ENCODE measurements at places on chromosomes 6 and 20. TPM values are rescaled to one million over a fixed set of nuclear protein-coding genes. Genes with fewer than 3 reads are reported as not detected.

- no peaks in the 10 kb centered on the region for H3K27me3 ChIP-seq
- DNase-seq, result no peak
- H3K27ac ChIP-seq, result no peak overlapping the region
These were observed 349.9 kb downstream of the ZFAND3 start for GRCh38 chr6:38169221-38169976.

The PI3 gene
- not detected for total RNA-seq

DNA sequence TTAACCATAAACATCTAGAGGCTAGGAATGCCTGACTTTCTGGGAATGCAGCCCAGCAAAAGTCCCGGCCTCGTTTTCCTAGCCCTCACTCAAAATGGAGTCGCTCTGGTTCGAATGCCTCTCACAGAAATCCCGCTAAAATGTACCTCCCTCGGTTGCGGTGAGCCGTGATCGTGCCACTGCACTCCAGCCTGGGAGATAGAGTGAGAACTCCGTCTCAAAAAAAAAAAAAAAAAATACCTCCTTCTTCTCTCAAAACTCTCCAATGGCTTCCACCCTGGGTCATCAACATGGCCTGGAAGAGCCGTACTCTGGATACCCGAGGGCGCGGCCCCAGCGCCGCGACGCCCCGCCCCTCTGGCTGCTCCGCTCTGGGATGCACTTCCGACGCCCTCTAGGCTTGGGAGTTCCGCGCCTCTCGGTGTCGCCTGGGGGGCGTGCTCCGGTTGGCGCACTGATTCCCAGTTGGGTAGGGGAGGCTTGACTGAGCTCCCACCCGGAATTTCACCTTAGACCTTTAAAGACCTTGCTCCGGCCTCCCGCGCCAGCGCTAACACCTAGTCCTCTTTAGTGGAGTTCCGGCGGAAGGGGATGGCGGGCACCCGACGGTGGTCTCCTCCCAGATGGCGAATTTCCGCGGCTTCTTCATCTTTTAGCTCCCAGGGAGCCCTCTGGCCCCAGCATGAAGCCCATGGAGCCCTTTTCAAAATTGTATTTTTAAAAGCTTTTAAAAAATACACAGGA is 12.3 kb downstream of the HMGN4 start:
- H3K27ac ChIP-seq, result no peak overlapping the region
- peak overlapping the region; percentile 63 for H3K4me3 ChIP-seq
- DNase-seq, result peak; percentile 30
- H3K4me1 ChIP-seq, result peaks cover 23% of the 10 kb centered on the region
- H3K27me3 ChIP-seq, result no peaks in the 10 kb centered on the region

- H3K4me3 ChIP-seq, result no peak overlapping the region
- DNase-seq, result no peak
- H3K27ac ChIP-seq, result no peak overlapping the region
- H3K4me1 ChIP-seq, result no peaks in the 10 kb centered on the region
These were observed 16.6 kb downstream of the DNAAF9 start for GRCh38 chr20:3390759-3391425.

The RAD21L1 gene
- total RNA-seq, result not detected

The EPB41L2 gene
- 11.4 TPM for total RNA-seq

GRCh38 chr20:18537651-18538050 is 29.6 kb upstream of the SMIM26 start:
- H3K27ac ChIP-seq, result no peak overlapping the region
- H3K4me1 ChIP-seq, result no peaks in the 10 kb centered on the region
- no peak for DNase-seq
- H3K27me3 ChIP-seq, result no peaks in the 10 kb centered on the region
- H3K4me3 ChIP-seq, result no peak overlapping the region
- H3K36me3 ChIP-seq, result peaks cover 59% of the 10 kb centered on the region

DNA sequence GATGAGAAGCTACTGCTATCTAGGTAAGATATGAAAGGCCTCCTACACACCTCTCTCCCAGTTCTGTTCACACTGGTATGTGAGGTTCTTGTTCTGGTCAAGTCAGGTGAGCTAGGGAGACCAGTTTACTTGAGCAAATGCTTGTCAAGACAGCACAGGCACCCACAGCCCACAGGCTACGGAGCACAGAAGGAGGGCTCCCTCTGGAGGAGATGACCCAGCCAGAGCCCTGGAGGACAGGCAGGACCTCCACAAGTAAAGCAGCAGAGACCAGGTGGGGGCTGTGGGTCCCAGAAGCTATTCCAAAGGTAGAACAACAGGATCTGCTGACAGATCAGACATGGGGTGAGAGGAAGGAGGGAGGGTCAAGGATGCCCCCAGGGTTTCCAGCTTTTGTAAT is 13.2 kb downstream of the MMP24OS start:
- no peak for DNase-seq
- H3K36me3 ChIP-seq, result peaks cover 30% of the 10 kb centered on the region
- H3K4me1 ChIP-seq, result no peaks in the 10 kb centered on the region
- H3K27ac ChIP-seq, result no peak overlapping the region
- no peak overlapping the region for H3K4me3 ChIP-seq
- no peaks in the 10 kb centered on the region for H3K27me3 ChIP-seq

DNA sequence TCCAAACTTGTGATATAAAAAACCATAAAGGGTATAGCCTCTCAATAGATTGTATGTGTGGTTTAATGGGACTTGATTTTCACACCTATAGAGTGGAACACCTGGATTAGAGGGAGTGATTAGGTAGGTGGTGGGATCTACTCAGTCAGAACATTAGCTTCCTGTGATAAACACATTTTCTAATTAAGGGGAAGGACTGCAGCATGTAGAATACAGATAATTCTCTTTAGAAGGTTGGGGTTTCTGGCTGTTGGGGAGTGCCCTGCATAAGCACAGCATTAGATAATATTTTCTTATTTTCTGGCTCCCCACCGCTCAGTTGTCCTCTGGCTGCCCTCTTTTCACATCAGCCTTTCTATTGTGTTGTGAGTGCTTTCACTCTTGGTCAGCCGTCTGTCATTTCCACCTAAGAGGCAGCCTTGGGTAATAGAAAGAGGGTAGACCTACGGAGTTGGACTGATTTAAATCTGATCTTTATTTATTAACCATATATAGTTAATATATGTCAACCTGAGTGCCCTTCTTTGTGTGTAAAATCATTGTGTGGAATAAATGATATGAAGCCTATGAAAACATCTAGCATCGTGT is 8.0 kb downstream of the CSE1L start:
- no peak overlapping the region for H3K4me3 ChIP-seq
- no peak for DNase-seq
- H3K27ac ChIP-seq, result no peak overlapping the region

GRCh38 chr6:169145991-169146501 is 107.6 kb downstream of the THBS2 start:
- H3K27me3 ChIP-seq, result no peaks in the 10 kb centered on the region
- DNase-seq, result no peak
- H3K4me3 ChIP-seq, result no peak overlapping the region
- H3K36me3 ChIP-seq, result no peaks in the 10 kb centered on the region
- H3K27ac ChIP-seq, result no peak overlapping the region

DNA sequence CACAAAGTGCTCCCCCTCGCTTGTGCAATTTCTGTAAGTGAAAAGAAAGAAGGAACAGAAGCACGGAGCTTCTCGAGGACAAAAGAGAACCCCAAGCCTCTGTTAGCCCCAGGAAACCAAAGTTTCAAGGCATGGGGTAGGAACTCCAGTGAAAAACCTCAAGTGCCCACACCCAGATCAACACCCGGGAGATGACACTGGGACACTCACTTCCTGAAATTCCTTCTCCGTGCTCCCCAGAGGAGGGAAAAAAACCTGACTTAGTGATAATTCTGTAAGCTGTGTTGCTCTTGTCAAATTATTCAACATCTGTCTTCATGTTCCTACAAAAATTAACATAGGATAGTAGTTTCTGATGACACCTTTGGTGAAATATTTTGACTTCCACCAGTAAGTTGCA is 4.6 kb downstream of the MDGA1 start:
- H3K36me3 ChIP-seq, result no peaks in the 10 kb centered on the region
- no peak overlapping the region for H3K27ac ChIP-seq
- peaks cover 6% of the 10 kb centered on the region for H3K27me3 ChIP-seq
- H3K4me3 ChIP-seq, result no peak overlapping the region

The SMIM26 gene
- total RNA-seq, result 40.5 TPM

DNA sequence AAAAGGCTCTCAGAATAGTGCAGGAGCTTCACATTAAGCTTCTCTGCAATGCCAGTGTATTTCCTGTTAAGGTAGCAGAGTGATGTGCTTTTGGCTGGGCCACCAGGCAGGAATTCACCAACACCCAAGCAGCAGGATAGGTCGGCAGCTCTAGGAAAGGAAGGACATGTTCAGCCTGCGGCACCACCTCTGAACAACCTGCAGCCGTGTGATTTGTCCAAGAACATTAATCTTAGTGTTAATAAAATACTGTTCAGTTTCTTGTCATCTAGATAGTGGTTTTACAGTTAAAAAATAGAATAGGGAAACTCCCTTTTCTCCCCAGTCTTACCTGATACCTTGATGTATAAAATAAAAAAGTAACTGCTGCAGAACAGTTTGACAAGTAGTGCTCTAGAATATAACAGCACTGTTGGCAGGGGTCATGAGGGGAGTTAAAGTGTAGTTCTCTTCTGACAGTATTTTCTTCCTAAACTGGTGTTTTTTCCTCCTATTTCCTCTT is 18.8 kb downstream of the ZNF292 start:
- H3K36me3 ChIP-seq, result peaks cover 5% of the 10 kb centered on the region
- peaks cover 5% of the 10 kb centered on the region for H3K4me1 ChIP-seq
- H3K27me3 ChIP-seq, result no peaks in the 10 kb centered on the region

The RALGAPA2 gene
- total RNA-seq, result 33.9 TPM

- no peaks in the 10 kb centered on the region for H3K36me3 ChIP-seq
- H3K4me1 ChIP-seq, result peaks cover 6% of the 10 kb centered on the region
- H3K27ac ChIP-seq, result no peak overlapping the region
- DNase-seq, result no peak
These were observed 43.0 kb upstream of the HIVEP1 start for GRCh38 chr6:11969092-11969491.

DNA sequence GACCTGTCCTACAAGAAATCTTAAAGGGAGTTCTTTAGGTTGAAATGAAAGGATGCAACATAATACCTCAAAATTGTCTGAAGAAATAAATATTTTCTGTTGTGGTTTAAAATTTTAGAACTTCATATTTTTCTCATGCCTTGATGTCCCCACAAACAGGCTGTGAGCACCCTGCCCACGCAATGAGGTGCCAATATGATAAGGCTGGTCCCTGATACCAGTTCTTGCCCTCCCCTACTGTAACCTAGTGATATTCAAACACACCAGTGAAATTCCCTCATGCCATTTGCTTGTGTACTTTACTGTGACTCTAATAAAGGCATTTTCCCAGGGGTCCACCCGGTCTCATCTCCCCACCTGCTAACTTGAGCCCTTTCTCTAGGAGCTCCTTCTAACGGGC is 67.3 kb upstream of the SIRPG start:
- H3K27ac ChIP-seq, result no peak overlapping the region
- H3K36me3 ChIP-seq, result no peaks in the 10 kb centered on the region
- H3K27me3 ChIP-seq, result no peaks in the 10 kb centered on the region
- no peak for DNase-seq
- no peaks in the 10 kb centered on the region for H3K4me1 ChIP-seq

The SSTR4 gene
- total RNA-seq, result not detected

- H3K27me3 ChIP-seq, result peaks cover 5% of the 10 kb centered on the region
- no peaks in the 10 kb centered on the region for H3K36me3 ChIP-seq
- no peak overlapping the region for H3K4me3 ChIP-seq
These were observed 13.9 kb downstream of the TMEM151B start for GRCh38 chr6:44284121-44284520.

DNA sequence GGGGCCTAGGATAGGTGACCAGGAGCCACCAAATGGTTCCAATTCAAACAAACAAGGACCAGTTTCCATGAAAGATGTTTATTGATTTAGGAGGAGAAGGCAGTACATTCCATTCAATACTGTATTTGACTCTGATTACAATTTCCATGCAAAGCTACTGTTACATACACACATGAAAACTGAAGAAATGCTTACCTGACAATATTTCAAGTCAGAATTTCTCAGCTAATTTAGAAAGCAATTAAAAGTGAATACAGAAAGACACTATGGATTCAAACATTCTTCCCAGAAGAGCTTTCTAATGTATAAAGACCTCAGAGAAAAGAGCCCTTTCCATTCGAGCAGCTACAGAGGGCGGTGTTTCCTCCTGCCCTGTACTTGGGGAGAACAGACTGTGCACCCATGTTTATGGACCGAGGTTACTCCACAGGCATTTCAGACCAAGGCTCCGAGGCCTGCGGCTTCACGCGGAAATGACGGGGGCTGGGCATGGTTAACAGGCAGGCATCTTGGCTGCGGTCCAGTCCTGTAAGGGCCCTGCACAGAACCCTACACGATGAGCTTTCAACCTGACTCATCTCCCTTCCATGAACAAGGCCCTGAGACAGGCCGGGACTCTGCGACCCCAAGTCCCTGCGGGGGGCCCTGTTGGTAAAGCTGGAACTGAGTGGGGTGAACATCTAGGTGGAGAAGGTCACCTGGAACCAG is 25.7 kb upstream of the TCFL5 start:
- no peaks in the 10 kb centered on the region for H3K27me3 ChIP-seq
- no peak overlapping the region for H3K4me3 ChIP-seq
- peaks cover 13% of the 10 kb centered on the region for H3K4me1 ChIP-seq
- H3K36me3 ChIP-seq, result peaks cover 59% of the 10 kb centered on the region
- peak; percentile 35 for DNase-seq

- H3K27me3 ChIP-seq, result no peaks in the 10 kb centered on the region
- H3K4me1 ChIP-seq, result peaks cover 9% of the 10 kb centered on the region
- H3K4me3 ChIP-seq, result peak overlapping the region; percentile 95
- no peaks in the 10 kb centered on the region for H3K36me3 ChIP-seq
- no peak overlapping the region for H3K27ac ChIP-seq
These were observed 45.2 kb downstream of the DPPA5 start for GRCh38 chr6:73308712-73309534.

DNA sequence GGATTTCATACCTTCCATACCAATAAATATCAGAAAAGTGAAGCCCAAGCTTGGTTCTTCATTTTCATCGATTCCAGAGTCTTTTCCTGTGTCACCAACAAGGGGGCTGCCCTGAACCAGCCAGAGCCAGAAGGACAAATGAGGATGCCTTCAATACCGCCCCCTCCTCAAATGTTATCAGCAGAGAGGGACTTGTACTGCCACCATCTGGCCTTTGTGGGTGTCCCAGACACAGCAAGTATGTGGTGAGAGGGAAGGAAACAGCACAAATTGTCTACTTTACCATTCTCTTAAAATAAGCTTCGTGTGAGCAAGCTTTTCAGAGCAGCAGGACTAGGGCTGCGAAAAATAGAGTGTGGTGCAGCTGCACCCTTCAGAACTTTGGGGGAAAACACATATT is 165.3 kb downstream of the SOBP start:
- no peaks in the 10 kb centered on the region for H3K36me3 ChIP-seq
- peaks cover 18% of the 10 kb centered on the region for H3K4me1 ChIP-seq
- no peak overlapping the region for H3K4me3 ChIP-seq
- no peak overlapping the region for H3K27ac ChIP-seq
- no peaks in the 10 kb centered on the region for H3K27me3 ChIP-seq

The TP53INP2 gene
- total RNA-seq, result 56.3 TPM

The AAR2 gene
- 22.6 TPM for total RNA-seq

GRCh38 chr20:49163696-49164095 is 24.4 kb downstream of the STAU1 start:
- no peak for DNase-seq
- no peaks in the 10 kb centered on the region for H3K27me3 ChIP-seq
- no peak overlapping the region for H3K4me3 ChIP-seq
- H3K36me3 ChIP-seq, result peaks cover 9% of the 10 kb centered on the region
- H3K4me1 ChIP-seq, result no peaks in the 10 kb centered on the region

- no peak for DNase-seq
- no peaks in the 10 kb centered on the region for H3K27me3 ChIP-seq
- no peak overlapping the region for H3K4me3 ChIP-seq
- H3K4me1 ChIP-seq, result no peaks in the 10 kb centered on the region
- no peak overlapping the region for H3K27ac ChIP-seq
These were observed 82.2 kb downstream of the CHMP4B start for GRCh38 chr20:33893314-33893713.

The PTK6 gene
- 0.16 TPM for total RNA-seq

The COL9A1 gene
- total RNA-seq, result not detected

The CRIP3 gene
- total RNA-seq, result 3.6 TPM

All from natural killer cell (primary cell).